ENCODE measurements at places on chromosomes 7 and 10.
A peak's percentile ranks its signal among the peaks of the same experiment; 100 is the strongest.

- no peak for DNase-seq
These were observed 101.2 kb downstream of the EPC1 start for GRCh38 chr10:32245760-32246159.

DNA sequence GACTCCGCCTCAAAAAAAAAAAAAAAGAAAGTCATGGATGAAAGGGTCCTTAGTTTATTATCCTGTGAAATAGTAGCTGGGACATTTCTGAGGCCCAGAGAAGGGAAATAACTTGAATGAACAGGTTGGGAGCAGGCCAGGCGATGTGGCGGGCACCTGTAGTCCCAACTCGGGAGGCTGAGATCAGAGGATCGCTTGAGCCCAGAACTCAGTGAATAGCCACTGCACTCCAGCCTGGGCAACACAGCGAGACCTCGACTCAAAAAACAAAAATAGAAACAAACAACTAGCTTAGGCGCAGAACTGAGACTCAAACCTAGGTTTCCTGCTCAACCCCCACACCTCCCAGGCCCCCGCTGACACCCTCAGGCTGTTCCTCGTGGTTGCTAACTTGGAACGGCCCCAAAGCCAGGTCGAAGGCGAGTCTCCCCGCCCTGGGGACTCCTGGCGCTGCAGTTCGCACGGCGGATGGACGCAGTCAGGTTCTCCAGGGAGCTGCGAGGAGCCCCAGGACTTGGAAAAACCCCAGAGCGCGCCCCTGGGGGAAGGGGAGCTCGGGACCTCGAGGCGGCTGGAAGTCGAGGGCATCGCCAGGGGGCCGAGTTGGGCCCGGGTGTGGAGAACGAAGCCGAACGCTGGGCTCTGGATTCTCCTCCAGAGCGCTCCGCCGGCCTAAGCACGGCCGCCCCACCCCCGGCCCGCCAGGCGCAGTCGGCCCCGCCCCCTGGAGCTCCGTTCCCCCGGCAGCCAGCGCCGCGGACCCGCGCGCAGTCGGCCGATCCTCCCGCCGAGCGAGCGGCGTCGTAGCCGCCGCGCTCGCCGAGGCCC is at the start of gene STOX1:
Gene STOX1 (plus strand): TSS at position 768 of the 828 bp plus-strand sequence. CDS start 93 bp downstream, outside the sequence.
- DNase-seq = peak; percentile 71

DNA sequence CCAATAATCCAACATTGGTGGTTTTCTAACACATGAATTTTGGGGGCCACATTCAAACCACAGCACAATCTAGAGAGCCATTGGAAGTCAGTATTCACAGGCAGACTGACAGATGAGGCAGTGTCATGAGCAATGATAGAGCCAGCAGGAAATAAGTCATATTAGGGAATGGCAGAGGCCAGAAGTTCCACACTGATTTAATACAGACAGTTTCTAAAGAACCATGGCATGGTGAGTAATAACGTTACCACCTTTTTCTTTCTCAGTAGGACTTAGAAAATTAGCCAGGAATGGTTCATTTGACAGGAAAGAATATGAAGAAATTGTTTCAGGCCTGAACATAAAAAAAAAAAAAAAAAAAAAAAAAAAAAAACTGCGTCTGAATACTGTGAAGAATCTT is 210.3 kb downstream of the GPAM start:
- DNase-seq = no peak

GRCh38 chr10:113326160-113327111 is 226.4 kb upstream of the HABP2 start:
- DNase-seq = peak; percentile 94

DNA sequence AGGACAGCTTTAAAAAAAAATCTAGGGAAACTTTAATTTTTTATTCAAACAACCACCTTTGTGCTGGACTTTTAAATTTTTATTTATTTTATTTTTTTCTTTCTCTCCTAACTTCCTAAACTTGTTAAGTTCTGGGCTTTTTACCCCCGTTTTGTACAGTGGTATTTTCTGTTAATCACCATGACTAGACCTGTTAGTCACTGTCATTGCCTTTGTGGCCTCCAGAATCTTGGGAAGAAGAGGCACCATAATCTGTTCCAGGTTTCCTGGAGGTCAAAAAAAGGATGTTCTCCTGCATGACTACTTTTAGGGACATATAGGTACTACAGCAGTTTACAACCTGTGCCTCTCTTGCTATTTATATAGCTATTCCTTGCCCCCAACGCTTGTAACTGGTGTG is 31.1 kb upstream of the DDX50 start:
- DNase-seq = no peak

GRCh38 chr10:3287572-3288445 is 115.2 kb upstream of the PITRM1 start:
- DNase-seq = no peak

GRCh38 chr10:1316121-1316808 is 260.1 kb downstream of the WDR37 start:
- no peak for DNase-seq

GRCh38 chr7:106457678-106458077 is 172.9 kb upstream of the NAMPT start:
- DNase-seq = no peak

DNA sequence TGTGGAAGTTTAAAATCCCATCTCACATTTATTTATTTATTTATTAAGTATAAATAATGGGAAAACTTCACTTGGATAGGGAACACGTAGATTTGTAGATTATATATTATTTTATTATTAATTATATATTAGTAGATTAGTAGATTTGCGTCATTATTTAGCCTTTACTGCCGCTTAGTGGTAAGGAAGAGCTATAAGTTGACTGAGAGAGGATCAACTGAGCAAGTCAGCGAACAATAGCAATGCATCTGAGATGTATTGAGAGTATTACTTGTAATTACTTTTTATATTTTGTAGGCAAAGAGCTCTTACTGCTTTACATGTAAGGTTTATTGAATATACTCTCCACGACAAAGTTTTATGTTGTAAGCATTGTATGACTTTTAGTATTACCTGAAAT is 244.5 kb upstream of the ANKRD30A start:
- DNase-seq = peak; percentile 2

GRCh38 chr7:94127026-94127425 is 122.9 kb upstream of the BET1 start:
- no peak for DNase-seq

DNA sequence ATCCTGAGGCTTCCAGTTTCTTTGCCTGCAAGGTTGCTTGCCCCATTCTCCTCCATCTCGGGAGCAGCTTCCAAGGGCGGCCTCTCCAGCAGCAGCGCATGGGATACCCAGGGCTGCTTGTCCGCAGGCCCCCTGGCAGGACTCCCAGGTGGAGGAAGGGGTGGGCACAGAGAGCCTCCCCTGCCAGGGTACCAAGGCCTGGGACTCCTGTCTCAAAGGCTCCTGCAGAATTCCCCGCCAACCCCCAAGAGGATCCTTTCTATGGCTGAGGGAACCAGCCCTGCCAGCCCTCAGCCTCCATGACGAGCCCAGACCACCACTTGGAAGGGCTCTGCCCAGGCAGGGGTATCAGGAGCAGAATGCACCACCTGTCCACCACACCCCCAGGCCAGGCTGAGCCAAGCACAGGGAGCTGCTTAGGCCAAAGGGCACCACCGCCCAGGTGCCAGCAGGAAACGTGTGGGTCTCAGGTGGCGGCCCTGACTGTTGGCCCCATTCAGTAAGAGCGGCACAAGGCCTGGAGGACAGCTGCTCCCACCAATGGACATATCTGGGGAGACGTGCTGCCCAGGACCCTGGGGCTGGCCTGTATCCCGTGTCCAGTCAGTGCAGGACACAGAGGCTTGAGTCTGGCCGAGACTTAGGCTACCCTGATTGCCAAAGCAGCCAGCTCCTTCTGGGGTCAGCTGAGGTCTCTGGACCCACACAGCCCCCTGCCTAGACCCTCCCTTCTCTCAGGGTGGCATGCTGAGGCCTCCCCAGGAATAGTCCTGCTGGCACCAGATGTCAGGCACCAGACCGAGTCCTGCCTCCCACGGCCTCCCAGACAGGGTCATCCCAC is 33.8 kb upstream of the INPP5A start:
- no peak for DNase-seq

GRCh38 chr10:105840288-105840770 is 1199.2 kb downstream of the SORCS3 start:
- DNase-seq = peak; percentile 10

- no peak for DNase-seq
These were observed 289.0 kb downstream of the TWIST1 start for GRCh38 chr7:18828260-18828993.

DNA sequence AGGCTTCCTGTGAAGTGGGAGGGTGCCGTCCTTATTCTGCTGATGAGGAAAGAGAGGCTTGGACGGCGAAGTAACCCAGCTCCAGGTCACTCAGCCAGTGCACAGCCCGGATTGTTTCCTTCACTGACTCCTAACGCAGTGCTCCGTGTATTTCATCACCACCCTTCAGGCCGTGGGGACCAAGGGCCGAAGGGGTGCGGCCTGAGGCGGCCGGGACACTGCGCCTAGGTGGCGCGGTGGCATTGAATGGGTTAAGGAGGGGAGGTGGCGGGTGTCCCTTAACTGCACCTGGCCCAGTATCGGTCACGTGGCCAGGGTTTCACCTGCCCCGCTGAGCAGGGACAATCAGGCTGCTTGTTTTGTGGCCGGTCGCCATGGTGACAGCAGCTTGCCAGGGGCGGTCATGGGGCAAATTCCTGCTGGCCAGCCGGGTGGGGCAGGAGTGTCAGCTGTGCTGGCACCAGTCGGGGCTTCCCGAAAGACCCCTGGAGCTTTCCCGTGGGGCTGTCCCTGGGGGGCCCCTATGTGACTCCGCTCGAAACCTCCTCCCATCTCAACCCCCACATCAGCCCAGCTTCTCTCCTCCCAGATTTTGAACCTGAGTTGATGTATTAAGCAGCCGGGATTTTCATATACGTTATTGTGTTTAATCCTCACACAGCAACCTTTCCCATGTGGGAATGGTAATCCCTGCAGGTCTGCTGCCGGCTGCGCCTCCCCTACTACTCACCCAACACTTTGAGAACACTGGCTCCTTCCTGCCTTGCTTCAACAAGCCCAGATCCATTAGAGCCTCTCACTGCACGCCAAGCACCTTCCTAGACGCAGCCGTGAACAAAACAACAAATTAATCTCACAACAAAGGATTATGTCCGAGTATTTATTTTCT is 4.4 kb upstream of the ABHD11 start:
- no peak for DNase-seq

- DNase-seq = no peak
These were observed 22.1 kb downstream of the CEP55 start for GRCh38 chr10:93518531-93518930.
